ENCODE measurements at places on chromosomes 6 and 20.

DNA sequence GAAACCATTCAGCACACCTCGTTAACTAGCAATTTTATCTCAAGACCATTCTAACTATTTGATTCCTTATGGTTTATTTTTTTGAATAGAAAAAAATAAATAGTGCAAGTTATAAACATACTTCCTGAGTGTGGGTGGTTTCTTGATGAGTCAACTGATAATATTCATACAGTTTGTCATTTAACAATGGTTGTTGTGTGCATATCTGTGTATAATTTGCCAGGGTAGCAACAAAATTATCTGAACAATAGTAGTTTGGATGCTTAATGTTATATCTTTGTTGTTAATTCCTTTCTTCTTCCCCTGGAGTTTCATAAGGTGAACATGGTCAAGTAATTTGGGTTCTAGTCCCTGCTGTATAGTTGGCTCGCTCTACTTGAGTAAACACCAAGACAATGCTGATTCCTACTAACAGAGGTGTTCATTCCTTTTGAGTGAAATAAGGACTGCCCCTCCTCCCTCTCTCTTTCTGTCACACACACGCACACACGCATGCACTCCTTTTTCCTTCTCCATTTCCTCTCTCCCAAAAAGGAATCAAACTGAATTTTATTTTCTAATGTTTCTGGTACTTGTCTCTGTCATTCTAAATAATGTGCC is 938.1 kb upstream of the EPHA7 start:
- no peak for DNase-seq

DNA sequence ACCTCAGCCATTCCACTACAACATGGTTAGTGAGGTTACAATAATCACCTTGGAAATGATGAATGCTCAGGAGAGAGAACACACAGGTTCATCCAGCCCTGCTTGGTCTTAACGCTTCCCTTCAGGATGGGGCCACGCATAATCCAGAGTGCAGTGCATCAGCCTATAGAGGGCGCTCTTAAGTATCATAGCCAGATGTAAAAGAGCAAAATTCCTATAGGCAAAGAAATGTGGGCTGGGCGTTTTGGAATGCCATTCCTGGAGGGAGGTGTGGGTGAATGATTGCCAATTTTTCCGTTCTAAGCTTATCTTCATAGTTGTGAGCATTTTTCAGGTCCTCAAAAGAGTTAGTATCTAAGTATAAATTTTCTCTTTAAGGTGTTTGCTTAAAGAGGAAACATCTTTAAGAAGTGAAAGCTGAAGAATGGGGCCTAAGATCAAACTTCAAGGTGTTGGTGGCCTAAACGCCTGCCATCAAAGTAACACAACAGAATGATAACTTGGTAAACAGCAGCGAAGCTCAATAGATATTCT is 1.8 kb downstream of the RIPOR2 start:
- DNase-seq, result no peak

GRCh38 chr6:126904176-126904575 is 214.3 kb upstream of the RSPO3 start:
- DNase-seq, result no peak

DNA sequence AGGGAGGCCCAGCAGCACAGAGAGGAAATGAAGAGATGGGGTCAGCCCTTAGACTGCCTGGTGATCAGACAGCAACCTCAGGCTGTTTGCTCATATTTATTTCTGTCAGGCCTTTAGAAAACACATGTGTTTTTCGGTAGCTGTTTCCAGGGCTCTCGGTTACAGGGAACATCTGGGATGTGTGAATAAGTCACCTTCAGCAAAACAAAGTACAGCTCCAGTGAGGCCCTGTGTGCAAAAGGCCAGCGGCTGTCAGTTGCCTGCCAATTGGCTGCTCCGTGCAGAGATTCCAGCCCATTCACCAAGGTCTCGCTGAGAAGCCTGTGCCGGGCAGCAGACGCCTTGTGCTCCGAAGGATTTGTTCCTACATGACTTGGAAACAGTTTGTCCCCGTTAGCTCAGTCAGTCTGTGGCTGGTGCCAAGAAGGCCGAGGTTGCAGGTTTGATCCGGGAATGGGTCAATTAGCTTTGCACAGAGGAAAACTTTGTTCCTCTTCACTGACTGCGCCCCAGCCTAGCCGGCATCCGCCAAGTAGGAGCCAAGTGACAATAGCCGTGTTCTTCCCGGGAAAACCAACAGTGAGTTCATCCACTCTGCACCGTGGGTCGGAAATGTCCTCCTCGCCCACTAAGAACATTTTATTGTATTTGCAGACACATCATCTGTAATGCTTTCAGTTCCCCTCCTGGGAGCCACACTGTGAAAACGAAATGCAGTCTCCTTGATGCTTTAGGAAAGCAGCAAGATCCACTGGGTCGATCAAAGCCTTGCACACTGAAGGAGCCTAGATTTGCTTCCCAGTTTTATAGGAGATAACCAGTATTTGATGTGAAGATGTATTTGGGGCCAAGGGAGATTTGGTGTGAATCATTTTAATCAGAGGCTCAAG is 315.4 kb upstream of the CDYL start:
- DNase-seq, result no peak

DNA sequence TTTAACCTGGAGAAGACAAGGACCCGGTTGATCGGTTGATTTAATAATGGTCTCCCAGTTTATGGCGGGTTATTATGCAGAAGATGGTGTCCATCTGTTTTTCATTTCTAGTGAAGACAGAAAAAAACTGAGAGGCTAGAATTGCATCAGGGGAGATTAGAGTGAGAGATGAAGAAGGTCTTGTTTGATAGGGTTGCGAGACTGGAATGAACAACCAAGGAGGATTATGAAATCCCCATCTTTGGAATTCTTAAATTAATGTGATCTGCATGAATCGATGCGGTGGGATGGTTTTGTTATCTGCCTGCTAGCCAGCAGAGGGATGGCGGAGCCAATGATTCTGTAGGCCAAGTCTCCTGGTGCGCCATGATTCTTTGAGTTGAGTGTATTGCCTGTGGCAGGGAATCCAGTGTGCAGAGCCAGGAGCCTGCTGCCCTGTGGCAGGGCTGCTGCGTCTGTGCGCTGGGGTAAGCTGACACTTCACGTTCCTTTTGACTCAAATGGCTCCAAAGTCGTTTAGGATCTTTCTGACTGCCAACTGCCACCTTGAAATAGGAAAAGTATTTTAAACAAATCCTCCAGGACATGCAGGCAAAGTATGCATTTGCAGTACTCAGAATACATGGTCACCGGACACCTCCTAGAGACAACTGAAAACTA is 200.1 kb downstream of the CLIC5 start:
- no peak for DNase-seq

GRCh38 chr6:12064131-12064530 is 52.0 kb downstream of the HIVEP1 start:
- DNase-seq, result no peak

DNA sequence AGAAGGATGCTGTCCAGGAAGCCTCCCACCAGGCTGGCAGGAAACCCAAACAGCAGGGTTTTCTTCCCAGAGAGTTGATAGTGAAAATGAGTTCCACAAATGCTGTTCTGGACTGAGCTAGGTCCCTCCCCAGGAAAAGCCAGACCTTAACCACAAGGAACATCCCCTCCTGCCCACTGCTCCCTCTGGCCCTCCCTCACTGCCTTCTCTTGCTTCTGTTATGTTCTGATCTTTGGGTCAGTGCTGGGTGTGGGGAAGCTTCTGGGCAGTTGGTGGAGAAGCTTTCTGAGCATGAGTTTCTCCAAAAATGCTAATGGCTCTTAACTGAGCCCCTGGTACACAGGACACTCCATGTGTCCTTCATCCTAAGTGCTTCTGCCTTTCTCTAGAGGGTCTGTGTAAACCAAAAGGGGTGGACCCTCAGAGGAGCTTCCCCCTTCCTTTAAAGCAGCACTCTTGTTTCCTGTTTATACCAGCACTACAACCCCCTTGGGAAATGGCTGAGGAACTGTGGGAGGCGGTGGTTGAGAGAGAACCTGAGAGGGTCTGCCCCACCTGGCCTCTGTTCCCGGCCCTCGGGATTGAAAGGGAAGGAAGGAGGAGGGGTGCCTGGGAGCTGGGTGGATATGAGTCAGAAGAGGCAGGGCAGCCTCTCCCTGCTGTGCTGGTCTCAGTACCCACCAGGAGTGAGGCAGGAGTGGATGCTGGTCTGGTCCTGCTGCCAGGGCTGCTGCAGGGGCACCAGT is 42.0 kb downstream of the CDS2 start:
- DNase-seq, result no peak

DNA sequence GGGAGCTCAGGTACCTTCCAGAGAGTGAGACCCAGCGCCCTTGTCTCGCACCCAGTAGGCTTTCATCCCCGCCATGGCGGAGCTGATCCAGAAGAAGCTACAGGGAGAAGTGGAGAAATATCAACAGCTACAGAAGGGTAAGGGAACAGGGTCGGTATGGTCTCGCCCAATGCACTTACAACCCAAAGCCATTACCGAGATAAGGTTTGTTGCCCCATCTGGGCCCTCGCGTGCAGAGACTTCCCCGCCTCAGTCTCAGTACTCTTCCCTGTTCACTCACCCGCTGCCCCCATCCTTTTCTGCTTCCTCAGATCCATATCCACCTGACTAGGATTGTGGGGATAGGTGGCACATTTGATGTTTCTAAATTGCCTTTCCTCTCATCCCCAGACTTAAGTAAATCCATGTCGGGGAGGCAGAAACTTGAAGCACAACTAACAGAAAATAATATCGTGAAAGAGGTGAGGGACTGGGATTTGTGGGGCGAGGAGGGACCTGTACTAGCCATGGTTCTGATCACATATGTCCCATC is 449 bp downstream of the PFDN6 start:
- DNase-seq, result no peak

- no peak for DNase-seq
Measured at GRCh38 chr6:35240838-35241801, 18.4 kb upstream of the ZNF76 start.

DNA sequence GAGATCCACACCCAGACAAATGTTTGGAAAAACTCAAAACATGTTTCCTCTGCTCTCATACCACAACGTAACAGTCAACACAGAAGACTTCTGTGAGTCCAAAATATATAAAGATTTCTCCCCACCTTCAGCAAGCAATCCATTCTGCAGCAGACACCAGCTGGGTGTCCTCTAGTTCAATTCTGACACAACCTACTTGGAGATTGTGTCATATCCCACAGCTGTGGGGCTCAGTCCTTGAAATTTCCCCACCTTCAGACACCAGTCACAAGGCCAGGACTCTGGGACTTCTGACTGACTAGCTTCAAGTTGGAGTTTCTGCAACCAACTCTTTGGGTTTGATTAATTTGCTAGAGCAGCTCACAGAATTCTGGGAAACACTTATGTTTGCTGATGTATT is 244.8 kb upstream of the CDYL start:
- DNase-seq, result no peak

DNA sequence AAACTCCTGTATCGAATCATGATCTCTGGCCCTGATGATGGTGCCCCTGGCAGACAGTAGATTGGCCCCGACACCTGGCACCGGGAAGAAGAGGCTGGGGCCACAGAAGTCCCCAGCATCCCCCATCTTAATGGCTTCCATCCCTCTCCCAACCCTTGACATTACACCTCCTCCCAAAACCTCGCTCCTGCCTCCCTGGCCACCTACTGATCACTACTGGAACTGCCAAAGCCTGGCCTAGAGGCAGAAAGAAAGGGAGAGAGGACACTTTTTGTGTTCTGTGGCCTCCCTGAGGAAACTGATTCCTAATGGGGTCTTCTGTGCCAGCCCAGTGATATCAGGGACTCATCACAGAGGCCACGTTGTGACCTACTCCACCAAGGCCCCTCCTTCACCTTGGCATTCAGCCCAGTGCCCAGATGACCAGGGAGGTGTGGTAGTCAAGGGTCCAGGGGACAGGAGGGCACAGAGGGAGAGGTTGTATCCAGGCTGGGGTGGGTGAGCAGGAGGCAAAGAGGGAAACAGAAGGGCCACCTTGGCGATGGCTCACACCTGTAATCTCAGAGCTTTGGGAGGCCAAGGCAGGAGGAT is 6.1 kb downstream of the C20orf173 start:
- DNase-seq, result no peak

GRCh38 chr6:111530667-111531066 is 47.6 kb upstream of the REV3L start:
- DNase-seq, result peak; percentile 76

GRCh38 chr6:130978660-130979396 is 84.2 kb downstream of the EPB41L2 start:
- DNase-seq, result no peak

GRCh38 chr6:156778454-156779205 is 1.5 kb downstream of the ARID1B start:
- DNase-seq, result no peak

- DNase-seq, result no peak
Measured at GRCh38 chr6:42448391-42448790, 3.3 kb downstream of the TRERF1 start.

- no peak for DNase-seq
Measured at GRCh38 chr6:78615430-78615904, 251.9 kb upstream of the IRAK1BP1 start.

GRCh38 chr20:17878069-17878911 is 90.3 kb downstream of the SNX5 start:
- no peak for DNase-seq

DNA sequence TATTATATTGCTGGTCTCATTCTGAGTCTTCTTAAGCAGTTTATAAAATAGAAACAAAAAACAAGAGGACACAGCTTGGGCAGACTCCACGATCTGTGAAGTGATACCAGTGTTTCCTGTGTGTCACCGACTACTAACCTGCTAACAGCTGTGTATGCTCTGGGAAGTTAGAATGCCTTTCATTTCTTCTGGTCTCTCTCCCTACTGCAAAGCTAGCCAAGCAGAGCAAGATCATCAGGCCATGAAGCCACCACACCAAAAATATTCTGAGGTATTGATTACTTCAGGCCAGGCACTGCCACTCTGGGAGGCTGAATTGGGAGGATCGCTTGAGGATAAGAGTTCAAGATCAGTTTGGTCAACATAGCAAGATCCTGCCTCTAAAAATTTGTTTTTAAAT is 46.9 kb upstream of the SMIM29 start:
- DNase-seq, result no peak

DNA sequence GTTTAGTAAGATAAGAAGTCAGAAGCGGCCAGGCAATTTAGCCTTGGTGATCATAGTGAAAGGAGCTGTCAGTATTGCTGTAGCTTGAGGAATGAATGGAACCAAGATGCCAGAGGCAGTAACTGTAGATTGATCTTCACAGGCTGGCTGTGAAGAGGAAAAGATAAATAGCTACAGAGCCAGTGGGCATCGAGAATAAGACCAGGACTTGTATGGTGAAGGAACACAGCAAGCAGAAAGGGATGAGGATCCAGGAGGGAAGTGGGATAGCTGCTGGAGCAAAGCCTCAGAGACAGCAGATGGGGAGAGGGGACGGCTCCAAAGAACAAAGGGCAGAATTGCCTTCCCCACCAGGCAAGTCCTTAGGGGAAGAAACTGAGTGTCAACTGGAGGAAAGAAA is 294.4 kb upstream of the PLN start:
- DNase-seq, result no peak

GRCh38 chr6:95790787-95791186 is 213.5 kb downstream of the MANEA start:
- DNase-seq, result no peak

GRCh38 chr6:138817799-138818198 is 21.9 kb downstream of the ECT2L start:
- DNase-seq, result no peak
